ENCODE measurements at places on chromosomes 12 and 14. TPM values are rescaled to one million over a fixed set of nuclear protein-coding genes. Genes with fewer than 3 reads are reported as not detected.

ERBB3 gene
- 2.8 TPM for total RNA-seq

RNU4-1 gene
- total RNA-seq, result 1,499 TPM

GRCh38 chr14:68140076-68140741 is 320.6 kb downstream of the RAD51B start:
- DNase-seq, result no peak

DNA sequence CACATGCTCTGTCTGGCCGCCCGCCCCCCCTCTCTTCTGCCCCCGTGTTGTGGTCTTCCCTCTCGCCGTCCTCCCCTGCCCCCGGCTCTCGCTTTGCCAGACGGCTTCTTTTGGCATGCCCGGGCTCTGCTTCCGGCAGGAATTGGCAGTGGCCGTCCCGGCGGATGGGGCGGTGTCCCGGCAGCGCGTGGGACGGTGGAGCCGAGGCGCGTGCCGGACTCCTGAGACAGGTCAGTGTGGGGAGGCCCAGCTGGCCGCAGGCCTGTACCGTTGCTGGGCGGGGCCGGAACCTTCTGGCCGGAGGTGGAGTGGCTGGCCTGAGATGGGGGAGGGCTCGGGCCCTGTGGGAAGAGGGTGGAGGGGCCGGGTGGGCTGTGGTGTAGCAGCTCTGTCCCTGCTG is 17.1 kb downstream of the KIF26A start:
- DNase-seq, result no peak

PRKD1 gene
- 3.2 TPM for total RNA-seq

GRCh38 chr14:75379246-75379929 is 48.4 kb upstream of the JDP2 start:
- no peak for DNase-seq

All from Right ventricle myocardium inferior (tissue), 1 donor.